Activated T-cell treated with anti-CD3 and anti-CD28 coated beads, Interleukin-2, amount 50 U/mL, for 48 hours (primary cell): ENCODE measurements at places on chromosomes 3 and 15.

GRCh38 chr3:53589806-53590205, 95.4 kb downstream of the CACNA1D start:
- no peak for DNase-seq

- peak; percentile 73 for DNase-seq
Measured at GRCh38 chr3:23805633-23806533, at the start of gene UBE2E1. UBE2E1 (plus strand) TSS chr3:23805955; CDS start chr3:23807270, 1,315 bp downstream.

- DNase-seq: no peak
Measured at GRCh38 chr3:175325440-175325839, 466.3 kb downstream of the NAALADL2 start.

DNA sequence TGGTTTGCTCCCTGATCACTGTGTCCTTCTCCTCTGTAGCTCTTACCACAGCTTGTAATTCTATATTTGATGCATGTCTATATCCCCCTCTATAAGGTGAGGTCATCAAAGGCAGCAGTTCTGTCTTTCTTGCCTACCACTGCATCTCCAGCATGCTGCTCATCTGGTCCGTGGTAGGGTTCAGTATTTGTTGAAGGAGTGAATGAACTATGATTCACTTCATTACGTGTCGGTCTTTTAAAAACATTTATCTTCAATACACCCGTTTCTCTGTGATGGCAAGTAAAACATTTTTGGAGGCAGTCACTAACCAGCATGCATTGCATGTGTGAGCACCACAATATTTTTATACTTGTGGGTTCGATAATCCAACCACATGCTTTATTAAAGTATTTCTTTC, 27.6 kb downstream of the CHST14 start:
- no peak for DNase-seq

DNA sequence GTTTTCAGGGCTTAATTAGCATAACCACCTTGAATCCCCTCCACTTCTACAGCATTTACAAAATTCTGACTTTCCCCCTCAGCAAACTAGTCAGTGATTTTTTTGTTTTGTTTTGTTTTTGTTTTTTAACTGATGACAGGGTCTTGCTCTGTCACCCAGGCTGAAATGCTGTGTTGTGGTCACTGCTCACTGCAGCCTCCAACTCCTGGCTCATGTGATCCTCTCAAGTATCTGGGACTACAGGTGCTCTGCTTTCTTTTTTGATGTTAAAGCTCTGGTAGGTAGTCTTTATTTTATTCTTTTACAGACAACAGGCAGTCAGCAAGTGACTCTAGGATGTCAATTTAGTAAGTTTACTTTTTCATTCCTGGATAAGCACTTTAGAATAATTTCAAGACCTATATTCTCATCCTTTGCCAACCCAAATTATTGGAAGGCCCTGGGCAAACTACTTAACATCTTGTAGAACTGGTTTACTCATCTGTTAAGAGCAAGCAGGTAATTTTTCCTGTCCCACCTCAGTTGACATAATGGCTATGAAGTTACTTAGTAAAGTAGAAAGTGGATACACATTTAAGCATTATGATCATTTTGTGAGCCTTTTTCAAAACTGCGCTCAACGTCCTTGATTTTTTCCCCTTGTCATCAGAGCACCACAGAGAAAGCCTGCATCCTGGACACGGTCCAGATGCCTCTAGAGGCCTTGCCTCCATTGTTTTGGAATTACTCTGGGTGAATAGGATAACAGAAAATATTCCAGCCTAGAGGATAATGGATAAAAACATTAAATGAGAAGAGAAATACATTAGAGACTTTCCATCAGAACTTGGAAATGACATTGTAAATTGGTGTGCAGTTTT, 69.9 kb upstream of the NDUFB4 start:
- DNase-seq: no peak

GRCh38 chr15:52668133-52668532, 11.1 kb downstream of the ATOSA start:
- DNase-seq: no peak

GRCh38 chr3:81929697-81930096, 168.3 kb upstream of the GBE1 start:
- no peak for DNase-seq

DNA sequence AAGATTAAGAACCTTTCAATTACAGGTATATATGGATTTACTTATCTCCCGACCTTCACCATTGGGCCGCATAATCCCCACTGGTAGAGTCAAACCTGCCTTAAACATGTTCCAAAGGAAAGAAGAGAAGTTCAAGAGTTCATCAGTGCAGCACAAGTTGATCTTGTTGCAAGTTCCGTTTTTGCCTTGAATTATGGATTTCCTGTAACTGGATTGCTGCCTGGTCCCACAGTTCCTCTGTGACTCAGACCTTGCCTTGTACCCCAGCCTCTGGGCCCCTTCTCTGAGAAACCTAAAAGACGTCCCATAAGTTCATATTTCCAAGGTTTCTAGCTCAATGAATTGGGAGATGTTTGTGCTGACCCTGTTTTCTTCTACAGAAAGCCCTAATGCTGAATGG, 112.5 kb upstream of the THBS1 start:
- no peak for DNase-seq

DNA sequence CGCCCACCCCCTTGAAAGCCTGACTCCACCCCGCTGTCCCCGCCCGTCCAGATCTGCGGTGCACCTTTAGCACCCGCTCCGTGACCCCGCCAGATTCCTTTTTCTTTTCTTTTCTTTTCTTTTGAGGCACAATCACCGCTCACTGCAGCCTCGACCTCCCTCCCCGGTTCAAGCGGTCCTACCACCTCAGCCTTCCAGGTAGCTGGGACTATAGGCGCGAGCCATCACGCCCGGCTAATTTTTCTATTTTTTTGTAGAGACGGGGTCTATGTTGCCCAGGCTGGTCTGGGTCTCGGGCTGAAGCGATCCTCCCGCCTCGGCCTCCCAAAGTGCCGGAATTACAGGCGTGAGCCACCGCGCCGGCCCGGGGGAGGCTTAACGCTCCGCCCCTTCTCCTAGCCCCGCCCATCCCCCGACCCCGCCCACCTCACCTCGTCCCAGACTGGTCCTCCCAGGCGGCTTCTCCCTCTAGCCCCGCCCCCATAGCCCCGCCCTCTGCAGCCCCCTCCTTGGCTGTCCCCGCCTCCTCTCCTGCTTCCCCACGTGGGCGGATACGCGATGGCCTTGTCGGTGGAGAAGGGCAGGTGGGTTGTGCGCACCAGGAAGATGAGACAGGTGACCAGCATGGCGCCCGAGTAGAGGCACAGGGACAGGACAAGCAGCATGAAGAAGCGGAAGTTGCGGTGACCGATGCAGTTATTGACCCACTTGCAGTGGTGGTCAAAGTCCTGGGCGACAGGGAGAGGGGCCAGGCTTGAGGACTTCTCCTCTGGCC, 3.2 kb downstream of the ZDHHC19 start:
- peak; percentile 73 for DNase-seq

DNA sequence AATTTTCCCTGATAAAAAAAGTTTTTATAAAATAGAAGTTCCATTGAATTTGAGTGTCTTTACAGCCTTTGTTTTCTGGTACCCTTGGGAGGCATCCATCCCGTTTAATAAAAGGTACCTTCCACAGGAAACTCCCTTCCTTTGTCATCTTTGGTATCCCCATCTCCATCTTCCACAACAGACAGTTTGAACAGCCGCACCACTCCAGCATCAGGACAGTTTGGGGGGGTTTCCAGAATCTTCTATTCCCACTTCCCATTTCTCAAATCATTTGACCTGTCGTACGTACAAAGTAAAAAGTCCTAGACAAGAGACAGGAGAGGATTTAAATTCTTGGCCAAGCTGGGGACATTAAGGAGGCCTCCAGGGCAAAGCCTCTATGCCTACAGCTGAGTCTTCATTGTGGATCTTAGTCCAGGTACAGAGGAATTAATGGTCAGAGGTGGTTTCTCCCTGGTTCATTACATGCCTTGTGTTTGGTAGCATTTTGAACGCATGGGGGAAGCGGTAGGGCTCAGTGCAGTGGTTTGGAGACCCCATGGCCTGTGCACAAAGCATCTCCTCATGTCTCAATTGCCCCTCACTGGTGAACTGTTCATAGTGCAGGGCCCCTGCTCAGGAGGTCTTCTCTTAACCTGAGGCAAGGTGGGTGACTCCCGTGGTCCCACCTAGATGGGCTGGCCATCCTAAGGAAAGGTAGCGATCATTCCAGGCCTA, 19.4 kb upstream of the BCL2A1 start:
- DNase-seq: no peak

DNA sequence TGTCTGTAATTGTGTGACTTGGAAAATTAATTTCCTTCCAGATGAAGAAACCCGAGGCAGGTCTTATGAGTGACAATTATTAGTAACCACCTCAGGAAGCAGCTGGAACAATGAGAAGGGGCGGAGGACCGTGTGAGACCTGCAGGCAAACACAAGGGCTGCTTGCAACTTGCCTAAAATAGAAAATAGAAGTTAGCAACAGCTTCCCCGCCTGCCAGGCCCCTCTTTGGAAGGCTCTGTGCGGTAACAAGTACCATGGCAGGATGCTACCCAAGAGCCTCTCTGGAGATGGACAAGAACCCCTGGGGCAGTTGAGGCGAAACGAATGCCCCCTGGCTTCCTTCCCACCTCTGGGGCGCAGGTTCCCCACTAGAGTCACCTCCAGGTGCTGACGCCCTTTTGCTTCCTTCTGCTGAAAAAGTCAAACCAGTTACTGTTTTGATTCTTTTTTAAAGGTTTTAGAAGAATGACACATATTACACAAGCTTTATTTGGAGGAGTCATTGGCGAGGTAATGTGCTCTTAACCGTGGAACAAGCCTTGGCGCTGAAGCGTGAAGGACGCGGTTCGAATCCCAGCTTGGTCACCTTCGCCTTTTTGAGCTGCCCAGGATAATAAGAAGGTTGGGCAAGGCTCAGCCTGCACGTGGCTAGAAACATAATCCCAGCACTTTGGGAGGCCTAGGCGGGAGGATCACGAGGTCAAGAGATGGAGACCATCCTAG, 47.0 kb upstream of the SYNM start:
- no peak for DNase-seq

- DNase-seq: no peak
Measured at GRCh38 chr3:123881771-123882170, 2.4 kb downstream of the MYLK start.

DNA sequence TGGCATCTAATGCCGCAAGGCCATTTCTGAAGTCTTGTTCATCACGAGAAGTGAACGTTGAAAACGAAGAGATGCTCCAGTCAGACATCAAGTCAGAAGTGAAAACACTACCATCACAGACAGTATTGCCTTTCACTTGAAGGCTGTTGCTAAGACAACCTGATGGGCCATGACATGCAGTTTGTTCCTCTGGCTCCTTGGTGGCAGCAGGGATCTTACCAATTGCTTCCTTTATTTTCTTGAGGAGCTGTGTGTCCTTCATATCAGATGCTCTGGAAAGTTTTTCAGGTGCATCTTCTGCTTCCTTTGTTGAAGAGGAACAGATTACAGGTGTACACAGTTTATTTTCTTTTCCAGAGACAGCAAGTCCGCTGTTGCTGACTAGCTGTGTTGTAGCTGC, 30.7 kb upstream of the MYLK start:
- DNase-seq: no peak

DNA sequence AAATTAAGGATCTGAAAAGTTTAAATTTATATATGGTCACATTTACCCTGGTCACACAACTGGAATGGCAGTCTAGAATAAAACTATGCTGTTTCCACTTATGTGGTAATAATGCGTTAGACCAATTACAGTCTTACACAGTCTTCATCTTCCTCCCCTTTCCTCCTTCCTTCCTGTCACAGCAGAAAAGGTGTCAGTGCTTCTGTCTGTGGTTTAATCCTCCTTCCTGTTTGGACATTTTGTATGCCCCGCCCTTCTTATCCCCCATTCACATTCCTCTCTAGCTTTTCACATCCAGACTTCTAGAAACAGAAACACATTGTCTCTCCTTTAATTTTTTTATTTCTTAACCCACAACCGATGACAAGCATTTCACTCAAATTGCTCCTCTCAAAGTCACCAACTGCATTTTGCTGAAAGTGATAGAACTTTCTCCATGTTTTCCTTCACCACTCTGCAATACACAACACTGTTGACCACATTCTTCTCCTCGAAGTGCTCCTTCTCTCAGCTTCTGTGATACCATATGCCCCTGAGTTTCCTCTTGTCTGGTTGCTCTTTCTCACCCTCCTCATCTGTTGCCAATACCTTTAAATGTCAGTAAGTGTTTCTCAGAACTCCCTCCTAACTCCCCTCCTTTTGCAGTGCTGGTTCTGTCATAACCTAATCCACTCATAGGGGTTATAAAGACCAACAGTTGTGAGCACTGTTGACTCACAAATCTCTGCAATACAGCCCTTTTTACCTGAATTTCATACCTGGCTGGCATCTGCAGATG, 271.6 kb downstream of the UBE2E2 start:
- no peak for DNase-seq

- no peak for DNase-seq
Measured at GRCh38 chr3:39140341-39140971, 12.9 kb downstream of the CSRNP1 start.

GRCh38 chr3:12963922-12964701, 109.1 kb downstream of the IQSEC1 start:
- DNase-seq: no peak

- DNase-seq: no peak
Measured at GRCh38 chr3:63861306-63861705, 2.3 kb downstream of the THOC7 start.

DNA sequence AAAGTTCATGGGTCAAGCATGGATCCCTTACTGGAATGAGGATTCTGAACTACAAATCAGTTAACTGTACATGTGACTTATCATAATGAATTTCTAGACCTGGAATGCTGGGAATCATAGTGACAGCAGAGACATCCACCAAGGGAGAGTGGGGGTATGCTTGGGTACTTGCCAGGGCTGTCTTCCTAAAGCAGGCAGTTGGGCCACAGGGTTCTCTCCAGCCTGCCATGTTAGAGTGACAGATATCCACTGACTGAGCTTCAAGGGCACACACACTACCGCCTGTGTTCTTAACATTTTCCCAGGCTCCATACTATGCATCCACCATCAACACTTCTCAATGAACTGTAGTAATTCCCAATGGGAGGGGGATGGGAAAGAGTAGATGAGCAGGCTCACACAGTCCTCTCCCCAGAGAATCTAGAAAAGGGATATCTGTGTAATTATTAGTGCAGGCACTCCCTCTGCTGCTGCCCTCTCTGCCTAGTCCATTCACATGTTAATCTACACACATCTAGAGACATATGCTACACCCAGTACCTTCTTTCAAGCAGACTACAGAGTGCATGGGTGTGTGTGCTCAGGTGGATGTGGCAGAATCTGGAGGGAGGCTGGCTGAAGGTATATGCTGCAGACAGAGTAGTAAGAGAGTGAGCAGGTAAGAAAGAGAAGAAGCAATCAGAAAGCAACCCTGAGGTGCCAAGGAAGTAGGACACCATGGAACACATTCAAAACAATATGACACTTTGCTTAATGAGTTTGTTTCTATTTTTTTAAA, 3.7 kb downstream of the FSTL1 start:
- no peak for DNase-seq

DNA sequence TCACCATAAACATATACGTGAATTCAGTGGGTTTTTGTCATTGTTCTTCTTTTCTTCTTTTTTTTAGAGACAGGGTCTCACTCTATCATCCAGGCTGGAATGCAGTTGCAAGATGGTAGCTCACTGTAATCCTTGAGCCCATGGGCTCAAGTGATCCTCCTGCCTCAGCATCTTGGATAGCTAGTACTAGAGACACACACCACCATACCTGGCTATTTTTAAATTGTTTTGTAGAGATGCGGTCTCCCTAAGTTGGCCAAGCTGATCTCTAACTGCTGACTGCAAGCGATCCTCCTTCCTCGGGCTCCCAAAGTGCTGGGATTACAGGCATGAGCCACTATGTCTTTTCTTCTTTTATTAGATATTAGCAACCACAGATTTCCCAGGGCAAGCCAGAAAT, 220.6 kb downstream of the NLGN1 start:
- DNase-seq: no peak

- DNase-seq: no peak
Measured at GRCh38 chr3:62859203-62859791, 15.9 kb downstream of the CADPS start.
